Lung (tissue), 17 donors: ENCODE measurements at places on chromosomes 16 and 17. TPM values are rescaled to one million over a fixed set of nuclear protein-coding genes. Genes with fewer than 3 reads are reported as not detected.

Gene SOX8
- polyA plus RNA-seq = 0.33 TPM

DNA sequence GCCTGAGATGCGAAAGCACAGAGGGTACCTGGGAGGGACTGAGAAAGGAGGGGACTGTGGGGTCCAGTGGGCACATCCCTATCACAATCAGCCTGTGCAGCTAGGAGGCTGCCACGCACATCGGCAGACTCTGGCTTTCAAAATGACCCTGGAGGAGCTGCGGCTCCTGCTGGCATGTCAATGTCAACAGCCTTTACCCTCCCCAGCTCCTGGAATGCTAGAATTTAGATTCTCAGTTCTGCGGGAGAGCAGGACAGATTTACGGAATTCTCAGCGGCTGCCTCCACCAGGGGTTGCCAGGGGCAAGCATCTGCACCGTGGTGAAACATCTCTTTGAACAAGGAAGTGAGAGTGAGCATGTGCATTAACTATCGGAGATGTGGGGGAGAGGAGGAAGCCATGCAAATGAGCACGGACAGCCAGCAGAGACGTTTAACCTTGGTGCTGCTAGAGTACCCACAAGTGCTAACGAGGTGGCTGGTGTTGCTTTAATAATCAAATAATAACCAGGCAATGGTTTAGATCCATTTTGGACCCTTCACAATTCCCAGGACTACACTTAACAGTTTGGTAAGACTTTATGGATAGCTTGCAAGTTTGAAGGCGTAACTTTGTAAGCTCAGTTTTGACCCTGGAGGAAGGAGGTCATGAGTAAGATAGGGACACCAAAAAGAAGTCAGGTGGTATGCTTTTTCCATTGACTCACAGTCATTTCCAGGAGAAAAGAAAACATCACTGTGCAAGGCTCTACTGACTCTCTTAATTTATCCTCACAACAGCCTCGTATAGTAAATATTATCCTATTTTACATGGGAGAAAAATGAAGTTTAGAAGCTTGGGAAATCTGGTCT is 54.1 kb downstream of the XYLT1 start:
- peak; percentile 42 for DNase-seq

GRCh38 chr16:84832488-84833143 is 12.8 kb downstream of the CRISPLD2 start:
- DNase-seq = peak; percentile 80

DNA sequence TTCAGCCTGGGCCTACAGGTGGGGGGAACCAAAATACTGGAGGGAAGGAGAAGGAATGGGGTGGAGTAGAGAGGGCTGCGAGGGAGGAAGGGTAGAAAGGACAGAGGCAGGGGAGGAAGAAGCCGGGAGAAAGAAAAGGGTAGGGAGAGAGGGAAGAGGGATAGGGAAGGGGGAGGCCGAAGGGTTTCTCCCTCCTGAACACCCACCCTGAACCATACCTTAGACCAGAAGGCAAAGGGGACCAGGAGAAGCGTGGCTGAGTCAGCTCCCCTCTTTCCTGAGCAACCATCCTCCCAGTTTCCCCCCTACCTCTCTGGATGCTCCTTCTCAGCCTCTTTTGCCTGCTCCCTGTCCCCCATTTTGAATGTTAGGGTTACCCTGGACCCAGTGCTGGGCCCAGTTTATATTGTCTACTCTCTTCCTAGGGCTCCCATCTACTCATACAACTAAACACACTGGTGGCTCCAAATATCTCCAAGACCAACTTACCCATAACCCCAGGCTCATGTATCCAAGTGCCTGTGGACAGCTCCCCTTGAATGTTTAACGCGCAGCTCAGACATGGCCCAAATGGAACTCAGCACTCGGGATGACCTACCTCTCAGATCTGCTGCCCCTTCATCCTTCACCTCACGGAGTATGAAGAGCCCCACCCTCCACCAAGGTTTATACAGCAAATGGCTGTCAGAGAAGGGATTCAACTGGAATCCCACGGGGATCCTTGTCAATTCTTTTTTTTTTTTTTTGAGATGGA is 7.8 kb downstream of the TSPOAP1 start:
- no peak for DNase-seq

Gene NKD1
- 2.3 TPM for polyA plus RNA-seq

Gene SEPTIN12
- not detected for polyA plus RNA-seq

GRCh38 chr16:88458039-88458772 is 5.1 kb downstream of the ZFPM1 start:
- DNase-seq = no peak

GRCh38 chr16:89361751-89362539 is 128.4 kb downstream of the ANKRD11 start:
- DNase-seq = no peak

DNA sequence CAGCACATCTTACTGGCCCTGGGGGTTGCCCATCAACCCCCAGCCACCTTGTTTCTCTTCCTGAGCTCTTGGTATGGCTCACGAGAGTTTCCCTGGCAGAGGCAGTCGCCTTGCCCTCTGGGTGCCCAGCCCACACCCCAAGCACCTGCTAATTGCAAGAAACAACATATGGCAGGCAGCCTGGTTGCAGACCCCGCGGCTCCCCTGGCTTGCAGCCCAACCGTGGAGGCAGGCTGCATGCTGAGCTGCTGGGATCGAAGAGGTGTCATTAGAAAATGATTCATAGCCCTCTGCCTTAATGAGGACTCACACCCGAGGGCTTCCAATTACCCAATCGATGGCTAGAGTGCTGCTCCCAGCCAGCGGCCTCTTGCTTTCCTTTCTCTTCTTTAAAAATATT is 115.7 kb downstream of the TMEM114 start:
- DNase-seq = no peak

- no peak for DNase-seq
Measured at GRCh38 chr16:30533748-30534367, 800 bp downstream of the ZNF747 start.

DNA sequence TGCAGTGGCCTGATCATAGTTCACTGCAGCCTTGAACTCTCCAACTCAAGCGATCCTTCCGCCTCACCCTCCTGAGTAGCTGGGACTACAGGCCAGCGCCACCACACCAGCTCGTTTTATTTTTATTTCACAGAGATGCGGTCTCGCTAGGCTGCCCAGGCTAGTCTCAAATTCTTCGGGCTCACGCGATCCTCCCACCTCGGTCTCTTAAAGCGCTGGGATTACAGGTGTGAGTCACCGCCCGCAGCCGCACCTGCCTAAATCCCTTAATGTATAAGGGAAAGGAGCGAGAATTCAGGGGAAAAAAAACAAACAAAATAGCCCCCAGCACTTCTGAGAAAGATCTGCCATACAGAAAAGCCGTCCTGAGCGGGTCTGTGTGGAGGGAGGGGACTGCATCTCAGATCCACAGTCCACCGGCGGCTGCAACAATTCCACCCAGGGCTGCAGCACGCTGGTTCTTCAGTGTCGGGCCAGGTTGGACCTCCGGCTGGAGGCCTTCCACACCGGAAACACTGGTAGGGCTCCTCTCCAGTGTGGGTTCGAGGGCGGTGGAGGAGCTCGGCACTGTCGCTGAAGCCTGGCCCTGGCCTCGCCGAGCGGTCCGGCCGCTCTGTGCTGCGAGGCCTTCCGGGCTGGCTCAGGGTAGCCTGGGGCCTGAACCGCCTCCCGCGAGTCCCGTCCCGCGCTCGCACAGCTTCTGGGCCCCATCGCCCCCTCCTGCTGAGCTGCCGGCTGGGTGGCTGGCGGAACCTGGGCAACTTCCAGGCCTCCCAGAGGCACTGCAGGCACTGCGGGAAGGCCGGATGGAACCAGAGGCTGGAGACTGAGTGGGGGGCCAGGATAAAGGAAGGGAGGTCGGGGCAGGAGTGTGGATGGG is 7.0 kb downstream of the ZNF843 start:
- no peak for DNase-seq

- DNase-seq = no peak
Measured at GRCh38 chr17:73420897-73421296, 109.1 kb upstream of the CDC42EP4 start.

Gene NDUFAB1
- polyA plus RNA-seq = 127 TPM

DNA sequence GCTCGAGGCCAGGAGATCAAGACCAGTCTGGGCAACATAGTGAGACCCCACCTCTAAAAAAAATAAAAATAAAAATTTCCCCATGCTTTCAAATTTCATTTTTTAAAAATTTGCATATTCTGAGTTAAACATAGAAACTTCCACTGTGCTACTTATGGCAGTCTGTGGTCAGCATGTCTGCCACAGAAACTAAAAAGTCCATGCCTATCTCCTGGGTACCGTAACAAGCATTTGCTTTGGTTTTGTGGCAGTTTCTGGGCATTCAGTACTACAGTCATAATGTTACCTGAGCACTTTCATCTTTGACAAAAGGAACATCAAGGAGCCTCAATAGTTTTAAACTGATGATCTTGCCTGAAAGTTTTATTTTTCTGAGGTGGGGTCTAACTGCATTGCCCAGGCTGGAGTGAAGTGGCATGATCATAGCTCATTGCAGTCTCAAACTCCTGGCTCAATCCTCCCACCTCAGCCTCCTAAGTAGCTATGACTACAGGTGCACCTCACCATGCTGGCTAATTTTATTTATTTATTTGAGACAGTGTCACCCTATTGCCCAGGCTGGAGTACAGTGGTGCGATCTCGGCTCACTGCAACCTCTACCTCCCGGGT is 13.2 kb upstream of the ITGA2B start:
- no peak for DNase-seq

DNA sequence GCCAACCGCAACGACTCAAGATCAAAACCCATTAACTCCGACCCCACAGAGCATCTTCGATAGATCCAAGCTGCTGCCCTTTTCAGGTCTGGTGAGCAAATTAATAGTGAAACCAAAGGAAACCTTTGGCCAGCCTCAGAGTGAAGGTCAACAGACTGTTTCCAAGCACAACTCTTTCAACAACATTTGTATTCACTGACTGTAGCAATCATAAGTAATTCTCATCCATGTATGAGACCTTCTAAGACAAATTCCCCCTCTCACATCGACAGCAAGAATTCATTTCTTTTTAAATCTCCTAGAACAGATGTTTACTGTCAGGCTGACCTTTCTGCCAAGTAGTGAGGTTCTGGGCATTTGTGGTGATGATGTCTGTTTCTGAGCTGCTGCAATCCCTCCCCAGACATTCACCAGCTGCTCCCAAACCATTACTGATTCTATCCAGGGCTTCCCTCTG is 64.2 kb downstream of the SLC39A11 start:
- peak; percentile 84 for DNase-seq

GRCh38 chr17:54980375-54980774 is 11.8 kb downstream of the STXBP4 start:
- DNase-seq = no peak

Gene IL32
- polyA plus RNA-seq = 247 TPM

- no peak for DNase-seq
Measured at GRCh38 chr16:17131351-17131750, 339.4 kb downstream of the XYLT1 start.

GRCh38 chr17:45170931-45171337 is 9.3 kb downstream of the HEXIM2 start:
- DNase-seq = peak; percentile 65

DNA sequence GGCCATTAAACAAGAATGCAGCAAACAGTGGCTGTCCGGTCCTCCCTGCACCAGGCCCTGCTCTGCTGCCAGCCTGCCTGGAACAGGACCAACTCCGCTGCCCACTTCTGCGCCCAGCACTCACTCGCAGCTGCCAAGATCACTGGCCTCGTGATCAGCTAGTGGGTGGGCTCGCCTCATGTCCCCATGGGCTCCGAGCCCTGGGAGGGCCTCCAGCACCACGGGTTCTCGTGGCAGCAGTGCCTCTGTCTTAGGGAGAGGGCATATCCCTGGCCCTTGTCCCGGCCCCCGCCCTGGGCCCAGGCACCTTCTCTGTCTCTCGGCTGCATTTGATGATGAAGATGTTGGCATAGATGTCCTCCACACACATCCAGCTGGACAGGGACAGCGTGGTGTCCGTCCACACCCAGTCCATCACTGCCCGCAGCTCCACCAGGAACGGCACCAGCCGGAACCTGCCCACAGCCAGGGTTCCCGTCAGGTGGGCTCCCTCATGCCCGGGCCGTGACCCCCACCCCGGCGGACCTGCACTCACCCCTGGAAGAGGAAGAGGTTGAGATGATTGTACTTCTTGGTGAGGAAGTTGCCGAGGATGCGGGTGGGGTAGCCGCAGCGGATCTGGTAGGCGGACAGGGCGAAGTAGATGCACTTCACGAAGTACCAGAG is 13.1 kb downstream of the CTU2 start:
- DNase-seq = no peak

- DNase-seq = peak; percentile 93
Measured at GRCh38 chr17:47693731-47694580, at the start of gene TBKBP1. TSS of gene TBKBP1 (plus strand) at chr17:47694161. CDS start at chr17:47696113, 1,952 bp downstream.

Gene RAB26
- 0.30 TPM for polyA plus RNA-seq

GRCh38 chr16:4313563-4314531 is 2.0 kb upstream of the GLIS2 start:
- peak; percentile 72 for DNase-seq

- peak; percentile 67 for DNase-seq
Measured at GRCh38 chr17:77319211-77320043, 178.7 kb downstream of the SEC14L1 start.

DNA sequence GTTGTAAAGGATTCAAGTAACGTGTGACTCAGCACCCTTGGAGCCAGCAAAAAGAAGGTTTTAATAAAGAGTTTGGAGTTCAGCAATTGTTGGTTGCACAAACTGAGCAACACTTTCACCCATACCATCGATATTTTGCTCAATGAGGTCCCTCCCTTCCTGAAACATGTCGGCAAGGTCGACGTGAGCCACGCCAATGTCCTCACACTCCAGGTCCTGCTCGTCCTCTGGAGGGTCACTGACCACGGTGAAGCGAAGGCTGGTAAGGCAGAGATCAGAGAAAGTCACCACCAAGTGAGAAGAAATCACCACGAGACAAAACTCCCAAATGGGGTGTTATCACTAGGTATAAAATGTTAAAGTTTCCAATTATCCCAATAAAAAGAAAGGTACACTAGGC is 98.3 kb downstream of the RPGRIP1L start:
- peak; percentile 19 for DNase-seq

Gene SCARF1
- 24.5 TPM for polyA plus RNA-seq

- no peak for DNase-seq
Measured at GRCh38 chr17:40484285-40484972, 17.0 kb downstream of the TNS4 start.

Gene KRT20
- not detected for polyA plus RNA-seq

DNA sequence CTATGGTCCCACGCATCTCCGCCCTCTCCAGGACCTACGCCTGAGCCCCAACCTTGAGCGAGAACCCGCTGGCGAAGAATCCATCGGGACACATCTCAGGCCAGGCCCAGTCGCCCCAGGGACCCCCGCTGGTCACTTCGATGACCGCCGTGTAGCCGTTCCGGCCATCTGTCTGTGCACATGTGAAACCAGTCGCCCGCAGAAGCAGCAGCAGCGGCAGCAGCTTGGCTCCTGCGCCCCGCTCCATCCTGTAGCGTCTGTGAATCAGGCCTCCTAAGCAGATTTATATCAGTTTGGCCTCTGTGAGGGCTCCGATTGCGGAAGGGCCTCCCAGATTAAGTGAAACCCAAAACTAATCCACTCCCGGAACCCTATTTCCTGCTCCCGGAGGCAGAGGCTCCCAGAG is at the start of gene VMO1:
TSS of gene VMO1 (minus strand) at position 259 of the 406 bp plus-strand sequence. CDS start at position 247, 12 bp downstream.
- no peak for DNase-seq

GRCh38 chr17:63529711-63530556 is 6.8 kb downstream of the KCNH6 start:
- DNase-seq = no peak

GRCh38 chr16:11121083-11121608 is 134.9 kb downstream of the SOCS1 start:
- no peak for DNase-seq

- no peak for DNase-seq
Measured at GRCh38 chr17:80055597-80055996, 19.2 kb downstream of the CCDC40 start.

GRCh38 chr16:68750193-68750695 is 13.2 kb downstream of the CDH1 start:
- DNase-seq = no peak

Gene ACSM2A
- polyA plus RNA-seq = 0.05 TPM

Gene UTP4
- 21.4 TPM for polyA plus RNA-seq

- peak; percentile 67 for DNase-seq
Measured at GRCh38 chr17:59963738-59964481, 630 bp downstream of the RNFT1 start.
